NCI-H1417 (cell line): ENCODE measurements at places on chromosomes 7 and 10.

GRCh38 chr10:7265396-7266123, 145.3 kb downstream of the SFMBT2 start:
- no peak for DNase-seq

GRCh38 chr7:47439181-47439667, 142.7 kb downstream of the TNS3 start:
- no peak for DNase-seq

- DNase-seq, result no peak
These were observed 150.2 kb downstream of the GNAI1 start for GRCh38 chr7:80284855-80285254.

- no peak for DNase-seq
These were observed 12.6 kb downstream of the CASP7 start for GRCh38 chr10:113692271-113692670.

DNA sequence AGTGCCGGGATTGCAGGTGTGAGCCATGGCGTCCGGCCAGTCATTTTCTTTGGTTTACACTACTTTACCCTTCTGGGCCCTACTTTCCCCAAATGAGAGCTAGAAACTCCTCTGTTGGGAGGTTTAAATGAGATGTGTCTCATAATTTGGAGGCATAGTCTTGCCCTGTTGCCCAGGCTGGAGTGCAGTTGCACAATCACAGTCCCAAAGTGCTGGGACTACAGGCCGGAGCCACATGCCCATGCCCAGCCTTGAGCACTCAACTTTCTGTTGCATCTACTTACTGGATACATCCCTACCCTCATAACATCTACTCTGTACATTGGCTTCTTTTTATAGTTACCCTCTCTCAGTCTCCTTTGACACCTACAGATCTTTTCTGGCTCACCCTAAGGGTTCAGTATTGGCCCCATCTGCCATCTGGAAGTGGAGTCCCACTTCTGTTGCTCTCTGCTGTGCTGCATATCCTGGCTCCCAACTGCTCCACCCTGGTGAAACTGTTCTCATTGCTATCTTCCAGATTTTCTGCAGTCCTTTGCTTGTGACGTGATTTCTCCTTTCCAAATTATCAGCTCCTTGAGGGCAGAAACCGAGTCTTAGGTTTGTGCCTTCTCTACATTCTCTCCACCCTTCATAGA, 8.4 kb downstream of the EIF4H start:
- no peak for DNase-seq

DNA sequence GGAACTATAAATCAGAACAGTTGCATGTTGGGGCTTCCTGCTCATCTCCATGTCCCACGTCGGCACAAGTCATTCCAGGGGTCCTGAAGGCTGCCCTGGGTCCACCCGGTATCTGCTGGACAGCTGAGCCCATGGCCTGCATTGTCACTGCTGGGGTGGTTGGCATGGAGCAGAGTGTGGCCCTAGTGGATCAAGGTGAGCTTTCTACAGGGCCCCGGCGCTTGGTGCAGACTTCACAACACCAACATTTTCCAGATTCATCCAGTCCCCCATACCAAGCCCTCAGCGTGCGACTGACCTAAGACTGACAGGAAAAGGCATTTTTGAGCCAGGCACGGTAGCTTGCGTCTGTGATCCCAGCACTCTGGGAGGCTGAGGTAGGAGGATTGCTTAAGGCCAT, 175.5 kb upstream of the LYZL2 start:
- no peak for DNase-seq

DNA sequence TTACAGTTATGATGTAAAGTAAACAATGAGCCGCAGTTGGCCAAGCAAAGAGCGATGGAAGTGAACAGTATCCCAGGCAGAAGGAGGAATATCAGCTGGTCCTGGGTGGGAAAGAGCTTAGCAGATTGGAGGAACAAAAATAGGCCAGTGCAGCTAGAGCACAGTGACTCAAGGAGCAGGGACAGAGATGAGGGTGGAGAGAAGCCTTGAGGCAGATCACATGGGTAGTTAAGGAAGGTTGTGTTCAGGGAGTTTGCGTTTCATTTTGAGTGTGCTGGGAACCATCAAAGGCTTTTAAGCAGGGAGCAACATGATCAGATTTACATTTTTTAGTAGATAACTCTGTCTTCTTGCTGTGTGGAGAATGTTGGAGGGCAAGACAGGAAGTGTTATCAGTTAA, 113.6 kb downstream of the OAT start:
- DNase-seq, result no peak

GRCh38 chr7:151711906-151712809, 164.8 kb downstream of the PRKAG2 start:
- peak; percentile 71 for DNase-seq

- DNase-seq, result no peak
These were observed 55.0 kb downstream of the WAC start for GRCh38 chr10:28587970-28588290.

GRCh38 chr7:133504825-133505224, 251.9 kb downstream of the EXOC4 start:
- DNase-seq, result no peak

- DNase-seq, result no peak
These were observed 64.0 kb upstream of the CTTNBP2 start for GRCh38 chr7:117937049-117937752.

DNA sequence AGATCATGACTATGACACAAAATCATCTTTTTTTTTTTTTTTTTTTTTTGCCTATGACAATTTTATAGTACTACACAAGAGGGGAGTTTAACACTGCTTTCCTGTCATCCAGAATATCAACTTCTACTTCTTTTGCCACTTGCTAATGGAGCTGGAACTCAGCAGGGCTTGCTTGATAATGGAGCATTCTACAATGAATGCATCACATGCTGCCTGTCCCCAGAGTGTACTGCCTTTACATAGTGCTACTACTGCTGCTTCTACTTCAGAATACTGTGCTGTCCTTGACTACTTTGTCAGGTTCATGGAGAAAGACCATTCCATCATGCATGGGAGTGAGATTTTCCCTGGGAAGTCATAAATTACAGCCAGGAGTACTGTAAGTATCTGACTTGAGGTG, 338.6 kb upstream of the SEMA3A start:
- DNase-seq, result no peak

GRCh38 chr7:19816128-19816527, 42.7 kb upstream of the TMEM196 start:
- DNase-seq, result no peak

DNA sequence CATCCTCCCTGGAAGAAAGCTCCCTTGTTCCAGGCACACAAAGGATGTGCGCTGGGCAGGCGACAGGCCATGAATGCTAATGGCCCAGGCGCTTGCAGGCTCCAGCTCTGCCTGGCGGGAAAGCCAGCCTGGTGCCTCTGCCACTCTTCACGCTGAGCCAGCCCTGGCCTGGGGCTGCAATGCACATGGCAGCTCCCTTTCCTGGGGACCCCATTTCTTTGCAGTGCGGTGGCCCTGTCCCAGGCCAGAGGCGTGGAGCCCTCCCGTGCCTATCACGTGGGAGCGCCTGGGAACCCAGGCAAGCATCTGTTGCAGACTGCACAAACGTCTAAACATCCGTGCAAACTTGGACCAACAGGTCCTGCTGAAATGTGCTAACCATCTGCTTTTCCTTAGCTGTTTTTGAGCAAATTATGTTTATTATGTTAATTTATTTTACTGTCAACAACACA, 152.1 kb upstream of the LYZL2 start:
- no peak for DNase-seq

GRCh38 chr10:88964869-88965415, 12.4 kb upstream of the ACTA2 start:
- DNase-seq, result no peak

- no peak for DNase-seq
These were observed 3.2 kb upstream of the FAM241B start for GRCh38 chr10:69626826-69627225.

GRCh38 chr10:112389271-112389822, 15.4 kb downstream of the ACSL5 start:
- no peak for DNase-seq

GRCh38 chr7:140674899-140675701, 2.4 kb downstream of the ADCK2 start:
- DNase-seq, result no peak

DNA sequence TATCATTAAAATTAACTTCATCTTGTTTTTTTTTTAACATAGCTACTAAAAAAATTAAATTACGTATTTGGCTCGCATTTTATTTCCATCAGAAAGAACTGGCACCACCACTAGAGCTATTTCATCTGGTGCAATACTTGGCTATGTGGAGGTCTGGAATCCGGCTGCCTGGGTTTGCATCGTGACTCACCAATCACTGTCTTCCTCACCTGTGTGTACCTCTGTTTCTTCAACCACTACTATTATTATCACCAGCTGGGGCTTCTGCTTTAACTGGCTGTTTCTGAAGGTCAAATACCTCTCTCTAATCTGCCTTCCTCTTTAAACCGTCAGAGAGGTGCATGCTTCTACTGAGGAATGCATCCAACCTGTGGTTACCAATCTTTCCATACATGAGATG, 6.5 kb downstream of the WDR91 start:
- no peak for DNase-seq

GRCh38 chr7:80666376-80666775, 27.9 kb downstream of the CD36 start:
- DNase-seq, result no peak

DNA sequence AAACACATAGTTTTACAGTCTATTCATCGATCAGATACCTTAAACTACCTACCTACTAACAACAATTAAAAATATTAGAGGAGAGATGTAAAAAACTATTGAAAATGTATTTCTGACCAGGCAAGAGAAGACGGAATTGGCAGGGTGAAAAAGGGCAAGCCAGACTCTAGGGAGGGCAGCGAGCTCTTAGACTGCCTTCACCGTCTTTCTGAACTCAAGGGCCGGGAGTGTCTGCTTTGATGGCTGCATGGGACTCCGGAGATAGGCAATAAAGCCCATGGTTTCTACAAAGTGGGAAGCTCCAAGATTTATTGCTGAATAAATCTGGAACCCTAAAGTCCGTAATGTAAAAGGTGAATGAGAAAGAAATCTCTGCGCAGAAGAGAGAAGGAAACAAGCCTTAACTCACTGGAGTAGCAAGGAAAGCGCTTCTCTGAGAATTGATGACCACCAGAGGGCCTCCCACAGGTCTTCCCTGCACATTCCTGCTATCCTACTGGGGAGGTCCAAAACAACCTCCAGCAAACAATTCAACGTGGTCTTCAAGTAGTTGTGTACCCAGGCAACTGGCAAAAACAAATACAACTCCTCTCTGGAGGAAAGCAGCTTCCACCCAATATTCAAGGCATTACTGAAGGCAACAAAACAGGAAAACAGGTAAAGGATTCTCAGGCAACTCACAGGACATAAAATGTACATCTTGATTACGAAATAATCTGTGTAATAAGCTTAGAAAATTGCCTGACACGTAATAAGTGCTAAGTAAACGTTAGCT, 181.3 kb downstream of the SDK1 start:
- peak; percentile 48 for DNase-seq
